ENCODE measurements at places on chromosomes 7 and 10. TPM values are rescaled to one million over a fixed set of nuclear protein-coding genes. Genes with fewer than 3 reads are reported as not detected.

The MSMB gene
- total RNA-seq, result not detected

The GIMAP1 gene
- 20.5 TPM for total RNA-seq

The CRPPA gene
- total RNA-seq, result 1.7 TPM

The HTR5A gene
- total RNA-seq, result not detected

The ANKRD2 gene
- total RNA-seq, result 2.1 TPM

The GCK gene
- 1.3 TPM for total RNA-seq

The POU6F2 gene
- not detected for total RNA-seq

The CPN1 gene
- not detected for total RNA-seq

The MYL10 gene
- total RNA-seq, result not detected

The EZH2 gene
- total RNA-seq, result 22.5 TPM

The AKR1D1 gene
- not detected for total RNA-seq

The ZNF3 gene
- 26.6 TPM for total RNA-seq

Measured in epithelial cell of umbilical artery (primary cell).